Omental fat pad (tissue), 4 donors: ENCODE measurements at places on chromosomes 6 and 20. TPM values are rescaled to one million over a fixed set of nuclear protein-coding genes. Genes with fewer than 3 reads are reported as not detected.

DNA sequence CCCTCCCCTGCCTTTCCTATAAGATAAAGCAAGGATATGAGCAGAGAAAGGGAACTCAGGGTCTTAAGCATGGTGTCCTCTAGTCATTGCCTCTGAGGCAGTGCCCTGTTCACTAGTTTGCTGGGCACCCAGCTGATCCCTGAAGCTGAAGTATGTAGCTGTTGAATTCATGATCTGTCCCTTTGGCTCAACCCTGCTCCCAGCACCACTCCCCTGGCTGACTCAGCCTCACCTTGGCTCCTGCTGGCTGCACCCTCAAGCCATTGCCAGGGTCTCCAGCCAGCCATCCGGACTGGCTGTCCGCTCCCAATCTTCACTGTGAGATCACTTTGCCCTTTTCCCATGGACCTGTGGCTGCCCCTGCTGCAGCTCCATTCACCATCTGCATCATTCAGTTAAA lies 25.9 kb upstream of the UST start:
- DNase-seq = no peak

- no peak for DNase-seq
Observed at GRCh38 chr20:22821081-22821727, 213.9 kb upstream of the SSTR4 start.

DNA sequence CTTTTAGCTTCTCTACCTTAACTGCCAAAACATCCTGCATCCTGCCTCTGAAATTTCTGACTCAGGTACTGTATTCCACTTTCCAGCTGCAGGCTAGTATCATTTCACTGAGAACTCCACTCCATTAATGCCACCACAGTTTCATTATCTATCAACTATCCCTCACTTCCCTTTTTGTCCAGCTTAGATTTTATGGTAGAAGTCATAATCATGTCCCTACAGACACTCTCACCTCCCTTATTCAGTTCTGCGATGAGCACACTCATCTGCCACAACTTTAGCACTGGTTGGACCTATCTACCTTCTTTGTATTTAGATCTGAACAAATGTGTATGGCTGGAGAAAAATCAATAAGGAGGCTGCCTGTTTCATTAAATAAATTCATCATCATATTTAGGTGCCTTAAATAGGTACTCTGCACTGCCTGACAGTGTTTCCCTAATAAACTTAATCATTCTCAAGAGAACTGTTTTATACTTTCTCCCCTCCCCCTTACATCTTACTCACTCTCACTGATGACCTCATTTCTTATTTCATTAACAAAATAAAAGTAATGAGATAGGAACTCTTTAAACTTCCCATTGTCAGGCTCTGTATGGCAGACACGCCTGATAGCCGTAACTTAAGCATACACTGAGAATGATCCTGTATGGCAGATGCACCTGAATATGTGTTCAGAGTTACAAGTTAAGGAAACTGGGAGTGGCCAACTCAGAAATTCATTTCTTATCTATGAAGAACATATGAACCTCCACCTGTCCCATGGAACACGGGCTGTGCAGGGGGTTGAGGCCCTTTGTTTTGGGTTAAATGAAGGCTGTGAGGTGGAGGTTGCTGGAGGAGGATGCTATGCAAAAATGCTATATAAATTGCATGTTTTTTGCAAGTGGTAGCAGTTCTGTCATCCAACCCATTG lies 95.3 kb upstream of the MAN1A1 start:
- DNase-seq = no peak

- no peak for DNase-seq
Observed at GRCh38 chr6:12275107-12275506, 15.1 kb upstream of the EDN1 start.

GRCh38 chr20:43446361-43446879 lies 11.3 kb upstream of the SRSF6 start:
- DNase-seq = no peak

DNA sequence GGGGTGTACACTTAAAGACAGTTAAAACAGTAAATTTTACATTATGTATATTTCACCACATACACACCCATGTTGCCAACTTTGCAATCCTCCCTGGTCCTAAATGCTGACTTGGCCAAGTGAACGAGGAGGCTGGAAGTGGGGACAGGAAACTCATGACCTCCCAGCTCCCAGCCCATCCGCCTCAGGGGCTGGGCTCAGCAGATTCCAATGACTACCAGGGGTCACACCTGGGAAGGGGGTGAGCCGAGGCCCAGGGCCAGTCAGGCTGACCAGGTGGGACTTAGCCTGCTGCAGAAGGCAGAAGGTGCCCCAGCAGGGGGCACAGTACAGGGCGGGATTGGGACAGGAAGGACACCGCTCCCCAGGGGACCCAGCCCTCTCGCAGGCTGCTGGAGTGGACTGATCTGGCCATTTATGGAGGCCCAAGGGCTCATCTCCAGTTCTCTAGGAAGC lies 2.4 kb downstream of the SIGLEC1 start:
- no peak for DNase-seq

- no peak for DNase-seq
Observed at GRCh38 chr20:23907579-23907978, 28.0 kb upstream of the CST5 start.

GRCh38 chr20:49775229-49775693 lies 37.4 kb upstream of the SLC9A8 start:
- DNase-seq = no peak

- DNase-seq = no peak
Observed at GRCh38 chr6:24356310-24356973, 1.4 kb downstream of the DCDC2 start.

DNA sequence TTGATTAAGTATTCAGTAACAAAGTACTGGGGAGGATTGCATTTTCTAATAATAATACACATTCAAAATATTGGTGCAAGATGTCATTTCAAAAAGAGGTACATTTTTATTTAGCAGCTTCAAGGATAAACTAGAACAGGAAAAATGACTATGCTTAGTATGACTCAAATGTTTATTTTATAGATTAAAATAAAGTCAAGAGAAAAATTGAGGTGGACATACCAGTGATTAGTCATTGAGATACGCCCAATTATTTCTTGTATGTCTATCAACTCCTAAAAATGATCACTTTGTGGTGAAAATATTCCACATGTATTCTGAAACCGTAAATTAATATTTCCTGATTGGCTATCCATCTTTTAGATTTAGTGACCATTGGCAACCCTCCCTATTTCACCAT lies 96.7 kb downstream of the PHF3 start:
- no peak for DNase-seq

DNA sequence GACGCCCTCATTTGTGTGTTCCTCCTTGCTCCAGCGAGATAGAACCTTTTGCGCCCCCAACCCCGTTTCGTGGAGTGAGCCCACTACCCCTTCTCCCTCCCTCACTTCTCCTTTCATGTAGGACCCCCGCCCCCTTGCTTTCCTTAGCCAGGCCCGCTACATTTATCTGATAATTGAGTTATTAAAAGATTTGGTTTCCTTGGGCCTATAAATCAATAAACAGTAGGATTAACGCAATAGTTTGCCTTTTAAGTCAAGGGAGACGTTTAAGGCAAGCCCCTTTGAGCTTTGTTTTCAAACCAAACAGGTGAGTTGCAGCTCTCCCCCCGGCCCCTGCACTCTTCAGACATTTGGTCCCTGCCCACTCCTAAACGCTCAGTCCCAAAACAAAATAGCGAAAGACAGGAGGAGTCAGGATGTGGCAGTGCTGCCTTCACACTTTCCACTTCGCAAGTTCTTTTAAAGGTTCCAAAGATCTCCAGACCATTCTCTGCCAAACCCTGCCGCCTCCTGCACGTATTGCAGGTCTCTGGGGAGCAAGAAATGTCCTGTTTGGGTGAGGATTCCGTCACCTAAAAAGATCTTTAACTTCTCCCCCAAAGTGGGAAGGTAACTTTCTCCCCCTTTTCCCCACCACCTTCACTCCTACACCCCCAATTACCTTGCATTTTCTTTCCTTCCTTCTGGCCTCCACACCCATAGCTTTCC lies 27.6 kb downstream of the TFAP2B start:
- no peak for DNase-seq

DNA sequence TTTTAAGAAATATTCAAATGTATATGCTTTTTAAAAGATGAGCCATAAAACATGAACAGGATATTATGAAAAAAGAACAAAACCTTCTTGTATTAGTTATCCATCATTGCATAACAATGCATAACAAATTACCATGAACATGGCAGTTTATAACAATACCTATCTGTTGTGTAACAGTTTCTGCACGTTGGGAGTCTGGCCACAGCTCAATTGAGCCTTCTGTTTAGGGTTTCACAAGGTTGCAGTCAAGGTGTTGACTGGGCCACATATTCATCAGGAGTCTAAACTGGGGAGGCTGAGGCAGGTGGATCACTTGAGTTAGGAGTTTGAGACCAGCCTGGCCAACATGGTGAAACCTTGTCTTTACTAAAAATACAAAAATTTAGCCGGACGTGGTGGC lies 149.4 kb upstream of the SMLR1 start:
- no peak for DNase-seq

DNA sequence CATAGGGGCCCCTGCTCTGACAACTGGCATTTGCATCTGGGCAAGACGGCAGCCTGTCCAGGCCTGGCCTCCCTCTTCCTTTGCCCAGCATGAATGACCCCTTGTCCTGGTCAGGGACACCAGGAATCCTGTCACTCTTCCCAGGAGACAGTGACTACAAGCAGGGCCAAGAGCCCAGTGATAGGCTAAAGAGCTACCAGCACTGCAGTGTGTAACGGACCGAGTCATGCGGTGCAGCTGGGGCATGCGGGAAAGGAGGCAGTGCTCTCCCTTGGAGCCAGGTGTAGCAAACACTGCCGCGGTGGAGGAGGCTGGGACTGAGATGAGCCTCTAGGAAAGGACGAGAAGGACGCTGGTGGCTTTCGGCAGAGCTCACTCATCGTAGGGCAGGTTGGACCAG lies 38.7 kb upstream of the DSP start:
- DNase-seq = no peak

DNA sequence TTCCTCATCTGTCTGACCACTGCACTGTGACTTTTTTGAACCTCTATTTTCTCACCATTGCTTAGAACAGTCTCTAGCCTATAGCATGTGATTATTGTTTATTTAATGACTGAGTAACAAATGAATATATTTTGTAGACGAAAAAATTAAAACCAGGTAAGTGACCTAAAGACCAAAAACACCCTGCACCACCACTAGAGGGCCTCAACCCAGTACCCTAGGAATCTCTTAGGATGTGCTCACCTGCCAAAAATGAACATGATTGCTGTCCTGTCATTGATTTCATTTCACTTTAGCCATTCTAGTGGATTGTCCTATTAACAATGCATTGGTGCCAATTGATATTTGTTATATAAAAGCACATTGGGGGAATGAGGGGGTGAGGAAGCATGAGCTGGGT lies 199.1 kb downstream of the COL9A1 start:
- no peak for DNase-seq

DNA sequence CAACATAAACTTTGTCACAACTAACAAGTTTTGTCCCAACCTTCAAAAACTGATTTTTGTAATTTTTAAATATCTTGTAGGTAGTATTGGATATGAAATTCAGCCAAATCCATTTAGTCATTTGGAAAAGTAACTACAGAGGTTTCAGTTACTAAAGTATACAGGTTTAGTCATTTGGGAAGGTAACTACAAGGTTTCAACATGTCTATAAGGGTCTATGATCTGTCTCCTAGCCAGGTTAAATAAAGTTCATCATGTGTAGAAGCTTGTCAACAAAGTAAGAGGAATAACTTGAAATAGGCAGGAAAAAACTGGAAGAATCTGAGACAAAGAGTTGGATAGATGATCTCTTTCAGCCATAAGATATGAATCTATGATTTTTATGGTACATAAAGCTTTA lies 229.8 kb downstream of the COL12A1 start:
- DNase-seq = no peak

DNA sequence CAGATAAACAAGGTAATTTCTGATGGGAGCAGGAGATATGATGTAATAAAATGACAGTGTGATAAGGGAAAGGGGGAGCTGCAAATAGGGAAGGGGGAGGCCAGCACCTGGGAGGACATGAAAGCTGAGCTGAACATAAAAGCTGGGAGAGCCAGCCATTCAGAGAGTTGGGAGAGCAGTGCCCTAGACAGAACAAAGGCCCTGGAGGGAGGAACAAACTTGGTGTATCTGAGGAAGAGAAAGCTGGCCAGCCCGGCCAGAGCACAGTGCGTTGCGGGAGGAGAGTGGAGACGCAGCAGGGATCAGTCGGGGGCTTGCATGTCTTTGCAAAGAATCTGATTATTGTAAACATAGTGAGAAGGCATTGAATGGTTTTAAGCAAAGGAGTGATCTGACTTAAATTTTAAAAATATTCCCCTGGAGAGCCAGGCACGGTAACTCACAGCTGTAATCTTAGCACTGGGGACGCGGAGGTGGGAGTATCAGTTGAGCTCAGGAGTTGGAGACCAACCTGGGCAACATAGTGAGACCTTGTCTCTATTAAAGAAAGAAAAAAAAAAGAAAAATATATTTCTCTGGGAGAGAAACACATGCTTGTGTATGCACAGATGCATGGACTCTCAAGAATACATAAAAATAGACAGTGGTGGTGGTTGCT lies 318.2 kb downstream of the ZFAND3 start:
- no peak for DNase-seq

DNA sequence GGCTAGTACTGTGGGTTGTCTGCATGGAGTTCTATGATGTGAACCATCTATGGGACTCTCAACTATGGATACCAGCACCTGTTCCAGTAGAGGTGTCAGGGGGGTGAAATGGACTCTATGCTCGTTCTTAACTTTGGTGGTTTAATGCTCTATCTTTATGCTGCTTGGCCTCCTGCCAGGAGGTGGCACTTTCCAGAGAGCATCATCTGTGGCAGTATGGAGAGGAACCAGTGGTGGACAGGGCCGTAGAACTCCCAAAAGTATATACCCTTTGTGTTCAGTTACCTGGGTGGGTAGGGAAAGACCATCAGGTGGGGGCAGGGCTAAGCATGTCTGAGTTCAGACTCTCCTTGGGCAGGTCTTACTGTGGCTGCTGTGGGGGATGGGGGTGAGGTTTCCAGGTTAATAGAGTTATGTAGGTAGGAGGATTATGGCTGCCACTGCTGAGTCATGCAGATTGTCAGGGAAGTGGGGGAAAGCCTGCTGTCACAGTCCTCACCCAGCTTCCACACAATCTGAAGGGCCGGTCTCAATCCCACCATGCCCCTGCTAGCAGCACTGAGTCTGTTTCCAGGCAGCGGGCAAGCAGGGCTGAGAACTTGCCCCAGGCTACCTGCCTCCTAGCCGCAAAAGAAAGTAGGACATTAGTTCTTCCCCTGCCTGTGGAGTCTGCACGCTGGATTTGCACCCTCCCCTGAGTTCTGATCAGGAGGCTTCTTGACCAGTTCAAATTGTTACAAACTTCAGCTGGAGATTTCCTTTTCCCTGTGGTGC lies 284.0 kb downstream of the KCNQ5 start:
- DNase-seq = no peak

Gene APOM
- 5.0 TPM for total RNA-seq

Gene PLA2G7
- 1.1 TPM for total RNA-seq

Gene NRSN2
- 19.1 TPM for total RNA-seq

Gene MDC1
- total RNA-seq = 6.2 TPM

Gene BMP2
- 17.0 TPM for total RNA-seq

Gene LY6G6F
- not detected for total RNA-seq

Gene CRIP3
- total RNA-seq = 0.84 TPM

Gene GRIK2
- 1.2 TPM for total RNA-seq

Gene ZSCAN23
- total RNA-seq = 0.60 TPM

Gene PNLDC1
- 0.37 TPM for total RNA-seq

Gene SPTLC3
- 7.1 TPM for total RNA-seq
